ENCODE measurements at places on chromosomes 16 and 17. TPM values are rescaled to one million over a fixed set of nuclear protein-coding genes. Genes with fewer than 3 reads are reported as not detected.

MLYCD gene
- 2.0 TPM for total RNA-seq

SPATA32 gene
- total RNA-seq, result not detected

GNG13 gene
- total RNA-seq, result not detected

HBQ1 gene
- 1.5 TPM for total RNA-seq

TNRC6C gene
- 9.1 TPM for total RNA-seq

SDR42E1 gene
- 0.40 TPM for total RNA-seq

KRT20 gene
- total RNA-seq, result not detected

KCNH6 gene
- total RNA-seq, result not detected

GDPD3 gene
- total RNA-seq, result 0.81 TPM

TMEM106A gene
- total RNA-seq, result 2.7 TPM

DNA sequence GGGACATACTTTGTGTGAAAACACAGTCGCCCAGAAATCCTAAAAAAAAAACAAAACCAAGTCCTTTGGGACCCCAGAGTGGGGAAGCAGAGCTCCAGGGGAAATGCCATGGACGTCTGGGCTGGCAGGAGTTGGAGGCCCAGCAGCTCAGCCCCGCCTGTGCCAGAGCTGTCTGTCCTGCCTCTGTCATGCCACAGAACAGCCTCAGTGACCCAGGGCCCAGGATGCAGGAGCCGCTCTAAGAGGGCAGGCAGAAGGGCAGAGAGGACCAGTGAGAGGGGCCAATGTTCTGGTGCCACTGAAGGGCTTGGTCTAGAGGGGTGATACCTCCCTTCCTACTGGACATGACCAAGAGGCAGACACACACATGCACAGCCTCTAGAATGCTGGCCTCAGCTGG lies 166.2 kb downstream of the C16orf78 start:
- no peak for DNase-seq

DNA sequence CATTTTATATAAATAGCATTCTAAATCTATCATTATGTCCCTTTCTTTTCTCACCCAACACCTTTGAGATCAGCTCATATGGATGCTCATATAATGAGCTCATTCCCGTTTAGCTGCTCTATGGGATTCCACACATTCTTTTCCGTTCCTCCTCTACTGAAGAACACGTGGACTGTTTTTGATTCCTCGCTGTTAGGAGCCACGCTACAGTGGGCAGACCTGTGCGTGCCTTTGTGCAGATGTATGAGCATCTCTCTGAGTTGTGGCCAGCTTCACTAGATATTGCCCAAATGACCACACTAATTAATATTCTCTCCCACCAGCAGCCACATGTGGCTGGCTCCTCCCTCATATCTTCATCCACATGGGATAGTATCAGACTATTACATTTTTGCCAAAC lies 6.0 kb upstream of the TNFRSF13B start:
- DNase-seq, result no peak

- DNase-seq, result no peak
Observed at GRCh38 chr17:65055708-65056638, 567 bp downstream of the GNA13 start.

DNA sequence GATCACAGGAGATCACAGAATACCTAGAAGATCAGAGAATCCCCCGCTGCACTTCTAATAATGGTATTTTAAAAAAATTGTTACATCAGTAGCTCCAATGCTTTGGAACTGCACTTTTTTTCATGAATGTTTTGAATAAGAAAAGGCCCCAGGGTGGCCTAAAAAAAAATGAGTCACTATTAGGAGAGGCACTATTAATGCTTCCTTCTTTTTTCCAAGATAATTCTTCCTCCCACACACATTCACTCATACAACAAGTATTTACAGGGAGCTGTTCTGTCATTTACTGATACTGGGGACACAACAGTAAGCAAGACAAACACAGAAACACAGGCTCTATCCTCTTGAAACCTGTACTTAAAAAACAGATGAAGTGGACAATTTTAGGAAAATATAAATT lies 675 bp upstream of the PDZD9 start:
- DNase-seq, result no peak

- DNase-seq, result no peak
Observed at GRCh38 chr17:77279448-77280303, 138.9 kb downstream of the SEC14L1 start.

DNA sequence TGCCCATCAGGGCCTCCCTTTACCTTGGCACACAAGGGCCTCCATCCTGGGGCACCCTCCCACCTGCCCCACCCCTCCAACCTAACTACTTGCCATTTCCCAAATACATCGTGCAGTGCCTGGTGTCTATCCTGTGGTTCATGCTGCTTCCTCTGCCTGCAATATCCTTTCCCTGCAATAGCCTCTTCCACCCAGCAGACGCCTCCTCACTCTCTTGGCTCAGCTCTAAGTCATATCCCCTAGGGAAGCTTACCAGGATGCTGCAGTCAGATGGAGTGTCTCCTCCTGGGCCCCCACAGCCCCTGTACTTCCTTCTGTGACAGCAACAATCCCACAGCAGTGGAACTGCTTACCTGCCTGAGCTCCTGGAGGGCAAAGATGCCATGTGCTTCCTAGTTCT lies 36.7 kb downstream of the CCDC182 start:
- no peak for DNase-seq

DNA sequence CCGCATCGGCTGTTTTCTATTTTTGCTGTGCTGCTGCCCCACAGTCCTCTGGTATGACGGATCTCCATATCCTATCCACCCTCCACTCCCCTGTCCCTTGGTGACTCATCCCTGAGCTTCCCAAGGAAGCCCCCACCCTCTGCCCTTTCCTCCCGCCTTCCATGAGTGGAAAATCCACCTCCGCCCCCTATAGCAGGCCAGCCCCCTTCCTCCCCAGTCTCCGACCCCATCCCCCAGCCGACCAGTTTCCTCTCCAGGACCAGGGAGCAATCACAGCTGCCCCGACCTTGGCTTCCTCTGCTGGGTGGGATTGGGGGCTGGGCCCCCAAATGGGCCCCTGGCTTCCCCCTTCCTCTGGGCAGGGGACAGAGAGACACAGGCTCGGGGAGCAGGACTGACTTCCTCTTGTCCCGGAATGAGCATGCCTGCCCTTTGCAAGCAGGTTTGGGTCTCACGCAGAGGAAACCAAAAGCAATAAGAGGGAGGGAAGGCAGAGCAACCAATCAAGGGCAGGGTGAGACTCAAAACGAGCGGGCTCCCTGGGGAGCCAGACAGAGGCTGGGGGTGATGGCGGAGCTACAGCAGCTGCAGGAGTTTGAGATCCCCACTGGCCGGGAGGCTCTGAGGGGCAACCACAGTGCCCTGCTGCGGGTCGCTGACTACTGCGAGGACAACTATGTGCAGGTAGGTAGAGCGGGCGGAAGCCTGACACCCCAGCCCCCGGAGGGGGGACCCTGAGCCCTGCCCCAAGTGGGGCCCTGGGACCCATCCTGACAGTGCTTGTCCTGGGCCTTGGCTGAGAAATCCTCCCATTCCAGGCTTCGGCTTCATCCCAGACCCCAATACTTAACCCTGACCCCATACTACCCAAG lies at the start of the genes ABI3 and GNGT2:
Gene ABI3 (plus strand): TSS at position 550 of the 872 bp plus-strand sequence. CDS start 18 bp downstream, at position 568.
Gene GNGT2 (minus strand): TSS at position 417 of the 872 bp plus-strand sequence. CDS start 3,152 bp downstream, outside the sequence.
- DNase-seq, result peak; percentile 60

DNA sequence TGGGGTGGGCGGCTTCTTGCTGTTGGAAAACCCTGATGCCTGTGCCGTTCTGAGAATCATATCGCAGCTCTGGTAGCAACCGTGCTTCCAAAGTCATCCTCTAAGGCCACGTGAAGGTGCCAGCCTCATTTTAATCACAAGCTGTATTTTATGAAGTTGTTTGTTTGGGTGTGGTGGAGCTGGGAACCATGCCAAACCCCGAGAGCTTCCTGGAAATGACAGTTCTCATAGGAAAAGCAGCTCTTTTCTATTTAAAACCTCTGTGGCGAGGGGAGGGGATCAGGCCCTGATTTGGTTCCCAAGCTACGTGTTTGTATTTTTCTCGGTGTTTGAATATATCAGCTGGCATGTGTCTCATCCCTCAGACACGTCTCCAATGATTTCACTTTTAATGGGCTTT lies 21.7 kb downstream of the KNOP1 start:
- DNase-seq, result peak; percentile 82

DNA sequence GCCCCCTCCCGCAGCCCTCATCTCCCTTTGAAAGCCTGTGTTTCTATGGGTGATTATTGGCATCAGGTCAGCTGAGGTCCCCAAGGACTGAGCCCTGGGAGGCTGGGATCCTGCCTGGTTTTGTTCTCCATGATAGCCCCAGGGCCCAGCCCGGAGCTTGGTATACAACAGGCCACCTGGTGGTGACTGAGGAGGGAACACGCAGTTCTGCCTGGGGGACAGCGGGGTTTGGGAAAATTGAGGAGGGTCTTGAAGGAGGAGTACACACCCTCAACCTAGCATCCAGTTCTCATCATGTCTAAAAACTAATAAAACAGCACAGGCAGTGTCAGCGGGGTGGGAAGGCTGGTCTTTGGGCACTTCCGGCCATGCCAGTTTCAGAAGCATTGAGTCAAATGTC lies 335.1 kb downstream of the CPPED1 start:
- no peak for DNase-seq

GRCh38 chr17:79438546-79439334 lies 172.1 kb downstream of the RBFOX3 start:
- DNase-seq, result no peak

DNA sequence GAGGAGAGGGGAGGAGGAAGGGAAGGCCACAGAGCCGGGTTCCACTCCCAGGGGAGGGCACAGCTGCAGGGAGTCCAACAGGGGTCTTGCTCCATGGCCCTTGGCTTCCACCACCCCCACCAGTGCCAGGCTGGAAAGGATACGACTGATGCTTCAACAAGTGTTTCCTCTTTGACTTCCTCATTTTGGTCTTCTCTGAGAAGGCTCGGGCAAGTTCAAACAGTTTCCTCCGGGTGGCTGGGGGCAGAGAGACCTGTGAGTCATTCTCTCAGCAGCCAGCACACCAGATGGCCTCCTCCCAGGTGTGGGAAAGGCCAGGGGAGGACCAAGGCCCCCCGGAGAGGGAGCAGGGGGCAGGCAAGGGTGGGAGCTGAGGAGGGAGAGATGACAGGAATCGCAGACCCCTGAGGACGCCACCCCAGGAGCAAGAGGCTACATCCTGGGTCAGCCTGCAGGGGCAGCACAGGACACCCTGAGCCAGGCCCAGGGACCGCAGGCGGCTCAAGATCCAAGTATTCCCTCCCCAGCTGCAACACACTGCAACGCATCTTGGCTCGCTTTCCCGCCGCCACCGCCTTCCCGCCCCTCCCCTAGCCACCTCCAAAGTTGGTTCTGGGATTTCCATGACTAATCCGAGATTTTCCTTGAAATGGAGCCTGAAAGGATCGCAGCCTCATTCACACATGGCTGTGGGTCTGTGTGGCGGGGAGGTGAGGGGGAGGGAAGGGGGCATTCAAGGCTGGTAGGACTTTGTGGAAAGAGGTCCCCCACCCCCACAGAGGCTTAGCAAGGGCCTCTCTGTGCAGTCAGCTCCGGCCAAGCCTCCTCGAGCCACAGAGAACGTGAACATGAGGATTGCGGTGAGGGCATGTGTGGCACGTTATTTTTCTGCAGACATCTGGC lies 18.4 kb upstream of the MRPS23 start:
- DNase-seq, result peak; percentile 72

DNA sequence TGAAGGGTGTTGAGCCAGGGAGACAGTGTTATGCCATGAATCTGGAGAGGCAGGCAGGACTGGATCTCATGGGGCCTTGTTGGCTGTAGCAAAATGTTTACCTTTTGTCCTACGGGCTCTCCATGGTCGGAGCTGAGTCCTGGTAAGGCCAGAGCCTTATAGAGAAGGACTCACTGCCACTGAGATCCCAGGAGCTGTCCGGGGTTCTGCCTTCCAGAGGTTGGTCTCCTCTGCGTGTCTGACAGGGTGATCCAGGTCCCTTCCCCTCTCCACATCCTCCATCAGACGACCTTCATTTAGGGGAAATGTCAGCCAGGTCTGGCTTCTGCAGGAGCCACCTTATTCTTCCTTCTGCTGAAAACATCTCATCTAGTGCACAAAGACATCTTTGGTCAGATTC lies 285.2 kb upstream of the N4BP1 start:
- DNase-seq, result no peak

GRCh38 chr16:77062878-77063675 lies 127.9 kb upstream of the MON1B start:
- no peak for DNase-seq

GRCh38 chr17:77602062-77602746 lies 356.3 kb upstream of the TNRC6C start:
- no peak for DNase-seq

DNA sequence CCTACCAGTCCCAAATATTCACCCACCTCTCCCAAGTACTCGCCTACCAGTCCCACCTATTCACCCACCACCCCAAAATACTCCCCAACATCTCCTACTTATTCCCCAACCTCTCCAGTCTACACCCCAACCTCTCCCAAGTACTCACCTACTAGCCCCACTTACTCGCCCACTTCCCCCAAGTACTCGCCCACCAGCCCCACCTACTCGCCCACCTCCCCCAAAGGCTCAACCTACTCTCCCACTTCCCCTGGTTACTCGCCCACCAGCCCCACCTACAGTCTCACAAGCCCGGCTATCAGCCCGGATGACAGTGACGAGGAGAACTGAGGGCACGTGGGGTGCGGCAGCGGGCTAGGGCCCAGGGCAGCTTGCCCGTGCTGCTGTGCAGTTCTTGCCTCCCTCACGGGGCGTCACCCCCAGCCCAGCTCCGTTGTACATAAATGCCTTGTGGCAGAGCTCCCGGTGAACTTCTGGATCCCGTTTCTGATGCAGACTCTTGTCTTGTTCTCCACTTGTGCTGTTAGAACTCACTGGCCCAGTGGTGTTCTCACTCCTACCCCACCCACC lies 29.8 kb downstream of the POLR2A start:
- no peak for DNase-seq

DNA sequence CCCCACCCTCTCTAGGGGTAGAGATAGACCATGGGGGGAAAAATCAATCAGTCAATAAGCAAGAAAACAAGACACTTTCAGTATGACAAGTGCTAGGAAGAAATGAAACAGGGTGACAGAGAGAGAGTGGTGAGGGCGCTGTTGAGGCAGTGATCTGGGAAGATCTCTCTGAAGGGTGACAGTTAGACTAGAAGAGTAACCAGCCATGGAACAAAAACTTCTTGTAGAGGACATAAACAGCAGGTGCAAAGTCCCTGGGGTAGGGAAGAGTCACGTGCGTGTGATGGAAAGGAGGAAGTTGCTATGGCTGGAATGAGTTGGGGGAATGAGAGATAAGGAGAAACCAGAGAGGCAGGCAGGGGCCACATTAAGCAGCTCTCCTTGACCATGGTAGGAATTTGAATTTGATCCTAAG lies 16.8 kb upstream of the EMP2 start:
- DNase-seq, result no peak

Data from pulmonary artery endothelial cell (primary cell).